Activated CD8-positive, alpha-beta T cell treated with anti-CD3 and anti-CD28 coated beads for 36 hours (primary cell): ENCODE measurements at places on chromosomes 11 and 22. TPM values are rescaled to one million over a fixed set of nuclear protein-coding genes. Genes with fewer than 3 reads are reported as not detected.

The MS4A12 gene
- not detected for total RNA-seq

DNA sequence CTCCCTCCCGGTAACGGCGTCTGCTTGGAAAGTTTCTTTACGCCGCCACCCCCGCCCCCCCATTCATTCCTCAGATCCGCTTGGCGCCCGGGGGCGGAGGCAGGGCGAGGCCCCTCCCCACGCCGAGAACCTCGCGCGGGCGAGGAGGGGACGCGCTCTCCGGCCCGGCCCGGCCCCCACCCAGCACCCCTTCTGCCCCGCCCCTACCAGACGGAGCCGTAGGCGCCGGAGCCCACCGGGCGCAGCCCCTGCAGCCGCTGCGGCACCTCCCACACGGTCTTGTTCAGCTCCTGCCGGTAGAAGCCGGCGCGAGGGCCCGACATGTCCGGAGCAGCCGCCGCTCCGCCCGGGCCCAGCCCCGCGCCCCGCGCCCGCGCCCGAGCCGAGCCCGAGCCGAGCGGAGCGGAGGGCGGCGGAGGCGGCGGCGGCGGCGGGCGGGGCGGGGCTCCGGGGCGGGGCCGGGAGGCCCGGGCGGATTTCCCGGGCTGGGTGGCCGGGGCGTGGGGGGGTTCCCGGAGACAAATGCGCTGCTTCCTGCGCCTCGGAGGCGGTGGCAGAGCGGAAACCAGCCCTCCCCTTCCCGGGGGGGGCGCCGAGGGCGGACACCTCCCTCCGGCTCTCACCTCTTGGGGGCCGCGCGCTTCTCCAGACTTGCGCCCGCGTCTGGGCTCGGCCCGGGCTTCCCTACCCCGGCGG lies at the start of gene MAPK11:
TSS of gene MAPK11 (minus strand) at position 411 of the 696 bp plus-strand sequence. CDS start at position 323, 88 bp downstream.
- DNase-seq = peak; percentile 76

DNA sequence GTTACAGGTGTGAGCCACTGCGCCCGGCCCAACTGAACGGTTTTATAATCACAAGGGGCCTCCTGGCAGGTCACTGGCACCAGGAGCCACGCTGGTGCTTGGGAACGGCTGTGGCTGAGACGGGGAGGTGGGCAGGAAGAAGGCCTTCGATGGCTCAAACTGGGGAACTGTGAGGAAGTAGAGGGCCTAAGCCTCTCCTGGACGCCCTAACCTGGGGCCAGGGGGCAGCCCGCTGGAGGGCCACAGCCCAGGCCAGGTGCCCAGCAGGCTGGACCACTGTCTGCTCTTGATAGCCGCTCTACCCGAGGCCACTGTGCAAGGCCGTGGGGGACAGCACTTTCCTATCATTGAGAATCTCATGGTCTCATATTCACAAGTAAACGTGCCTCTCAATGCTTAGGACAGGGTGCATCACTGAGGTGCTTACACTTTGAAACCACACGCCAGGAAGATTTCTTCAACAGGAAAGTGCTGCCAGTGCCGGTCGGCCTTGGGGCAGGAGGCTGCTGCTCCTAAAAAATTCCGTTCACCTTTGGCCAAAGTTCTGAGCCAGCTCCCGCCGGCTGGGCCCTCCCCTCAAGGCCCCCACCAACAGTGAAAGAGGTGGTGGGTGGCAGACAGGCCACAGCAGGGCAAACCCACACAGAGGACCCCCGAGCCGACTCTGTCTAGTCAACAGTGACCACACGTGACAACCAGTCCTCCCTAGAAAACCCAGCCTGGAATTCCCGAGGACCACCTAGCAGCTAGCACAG lies 7.2 kb downstream of the GATD1 start:
- DNase-seq = no peak

GRCh38 chr11:8020244-8020597 lies 33.1 kb downstream of the EIF3F start:
- no peak for DNase-seq

The SEC14L6 gene
- not detected for total RNA-seq

The CYTH4 gene
- 33.4 TPM for total RNA-seq

DNA sequence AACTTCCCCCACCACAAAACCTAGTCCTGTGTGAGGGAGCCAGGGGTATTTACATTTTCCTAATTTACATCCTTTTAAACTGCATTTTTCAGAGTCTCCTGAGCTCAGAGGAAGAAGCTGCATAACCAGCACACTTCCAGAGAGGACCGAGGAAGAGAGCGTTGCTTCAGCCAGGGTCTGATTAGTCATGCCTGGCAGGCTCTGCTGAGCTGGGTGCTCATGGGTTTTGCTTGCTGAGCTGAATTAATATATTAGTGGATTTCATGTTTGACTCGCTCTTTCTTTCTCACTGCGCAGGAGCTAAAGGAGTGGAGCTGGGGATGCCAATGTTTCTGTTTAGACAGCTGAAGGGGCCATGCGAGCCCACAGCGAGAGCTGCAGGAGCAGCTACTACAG lies 539.3 kb upstream of the B3GAT1 start:
- no peak for DNase-seq

GRCh38 chr11:61341706-61342105 lies 8.7 kb downstream of the TKFC start:
- DNase-seq = no peak

DNA sequence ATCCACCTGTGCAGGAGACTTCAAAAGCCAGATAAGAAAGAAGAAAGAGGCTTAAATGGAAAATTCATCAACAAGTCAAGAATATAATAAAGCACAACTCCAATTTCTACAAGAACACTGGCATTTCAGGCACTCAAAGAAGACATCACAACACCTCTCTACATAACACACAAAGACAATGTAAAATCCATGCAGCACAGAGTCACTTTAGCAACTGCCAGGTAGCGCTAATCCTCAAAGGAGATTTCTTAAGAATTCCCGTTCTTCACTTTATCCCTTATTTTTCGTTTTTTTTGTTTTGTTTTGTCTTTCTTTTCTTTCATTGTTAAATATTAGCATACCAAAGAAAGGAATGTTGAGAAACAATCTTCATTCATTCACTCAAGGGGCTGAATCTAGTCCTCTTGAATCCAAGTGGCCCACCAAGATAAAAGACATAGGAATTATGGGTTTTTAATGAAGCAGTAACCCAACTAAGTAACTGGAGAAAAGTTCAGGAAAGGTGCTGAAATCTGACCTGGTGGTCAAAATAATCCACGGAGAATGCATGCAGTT lies 95.0 kb downstream of the CADM1 start:
- no peak for DNase-seq

DNA sequence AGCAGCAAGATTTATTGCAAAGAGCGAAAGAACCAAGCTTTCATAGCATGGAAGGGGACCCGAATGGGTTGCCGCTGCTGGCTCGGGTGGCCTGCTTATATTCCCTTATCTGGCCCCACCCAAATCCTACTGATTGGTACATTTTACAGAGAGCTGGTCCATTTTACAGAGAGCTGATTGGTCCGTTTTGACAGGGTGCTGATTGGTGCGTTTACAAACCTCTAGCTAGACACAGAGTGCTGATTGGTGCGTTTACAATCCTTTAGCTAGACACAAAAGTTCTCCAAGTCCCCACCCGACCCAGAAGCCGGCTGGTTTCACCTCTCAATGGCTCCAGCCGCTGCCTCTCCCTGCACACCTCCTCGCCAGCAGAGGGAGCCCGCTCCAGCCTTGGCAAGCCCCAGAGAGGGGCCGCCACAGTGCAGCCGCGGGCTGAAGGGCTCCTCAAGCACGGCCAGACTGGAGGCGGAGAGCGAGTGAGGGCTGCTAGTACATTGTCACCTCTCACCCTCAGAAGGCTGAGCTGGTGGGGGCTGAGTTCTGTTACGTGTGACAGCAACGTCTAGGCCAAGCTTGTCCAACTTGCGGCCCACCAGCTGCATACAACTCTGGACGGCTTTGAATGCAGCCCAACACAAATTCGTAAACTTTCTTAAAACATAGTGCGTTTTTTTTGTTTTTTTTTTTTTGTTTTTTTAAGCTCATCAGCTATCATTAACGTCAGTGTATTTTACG lies 8.7 kb downstream of the PTH start:
- peak; percentile 73 for DNase-seq

The PHETA2 gene
- total RNA-seq = 0.97 TPM

GRCh38 chr11:8731647-8732323 lies 49.2 kb downstream of the RPL27A start:
- DNase-seq = no peak

GRCh38 chr11:69064394-69064957 lies 15.7 kb downstream of the TPCN2 start:
- DNase-seq = no peak

GRCh38 chr11:57283231-57283990 lies 41.3 kb downstream of the TNKS1BP1 start:
- DNase-seq = no peak

DNA sequence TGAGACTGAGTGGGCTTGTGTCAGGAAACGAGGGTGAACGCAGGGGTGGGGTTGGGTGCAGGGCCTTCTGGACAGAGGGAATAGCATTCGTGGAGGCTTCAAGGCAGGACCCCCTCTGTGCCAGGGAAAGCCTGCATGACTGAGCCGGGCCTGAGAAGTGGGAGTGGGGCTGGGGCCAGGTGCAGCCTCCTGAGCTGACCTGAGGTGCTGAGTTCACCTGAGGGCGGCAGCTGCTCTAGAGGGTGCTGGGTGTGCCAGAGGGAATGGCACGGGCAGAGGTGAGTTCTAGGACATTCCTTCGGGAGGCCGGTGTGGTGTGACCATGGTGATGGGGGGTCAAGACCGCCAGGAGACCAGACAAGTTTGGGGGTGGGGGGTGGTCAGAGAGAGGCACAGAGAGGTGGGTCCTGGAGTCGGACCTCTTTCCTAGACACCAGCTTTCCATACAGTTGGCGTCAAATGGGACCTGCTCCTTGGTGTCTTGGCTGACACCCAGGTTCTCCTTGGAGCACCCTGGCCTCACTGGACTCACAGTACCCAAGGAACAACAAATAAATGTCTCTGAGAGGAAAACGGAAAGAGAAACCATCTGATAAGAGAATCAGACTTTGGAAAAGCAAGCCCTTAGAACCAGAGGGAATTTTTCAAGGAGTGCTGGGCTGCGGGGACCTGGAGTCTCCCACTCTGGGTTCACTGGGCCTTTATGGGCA lies 7.7 kb downstream of the MPPED1 start:
- no peak for DNase-seq

- no peak for DNase-seq
Measured at GRCh38 chr11:66562907-66563583, 5.4 kb downstream of the CTSF start.

- DNase-seq = no peak
Measured at GRCh38 chr11:6894097-6894496, 1.8 kb upstream of the OR2D2 start.

DNA sequence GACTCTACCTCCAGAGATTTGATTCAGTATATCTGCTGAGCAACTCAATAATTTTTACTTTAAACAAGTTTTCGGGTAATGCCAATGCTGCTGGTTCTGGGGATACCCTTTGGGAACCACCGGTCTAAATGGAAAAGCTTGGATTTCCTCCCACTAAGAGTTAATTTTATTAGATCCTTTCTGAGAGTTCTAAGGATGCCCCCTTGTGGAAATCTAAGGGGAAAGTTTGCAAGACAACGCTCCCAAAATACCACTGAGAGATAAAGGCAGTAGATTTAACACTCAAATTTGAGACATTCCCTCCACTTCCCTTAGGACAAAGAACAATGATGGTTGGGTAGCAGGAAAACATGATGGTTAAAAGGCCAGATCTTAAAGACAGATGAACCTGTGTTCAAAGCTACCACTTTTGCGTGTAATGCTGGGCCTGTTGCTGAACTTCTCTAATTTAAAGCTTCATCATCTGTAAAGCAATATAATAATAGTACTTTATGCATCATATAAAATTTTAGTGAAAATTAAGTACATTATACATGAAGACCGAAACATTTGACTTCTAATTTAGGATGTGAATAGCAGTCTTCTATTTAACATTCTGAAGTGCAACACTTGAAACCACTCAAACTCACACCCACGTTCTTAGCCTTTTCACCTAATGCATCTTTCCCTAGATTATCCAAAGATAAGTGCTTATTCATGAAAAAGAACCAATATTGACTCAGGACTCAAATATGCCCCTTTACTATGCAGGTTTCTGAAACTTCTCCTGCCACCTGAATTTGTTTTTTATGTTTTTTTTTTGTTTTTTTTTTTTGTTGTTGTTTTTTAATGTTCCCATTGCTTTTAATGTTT lies 110.1 kb upstream of the LUZP2 start:
- no peak for DNase-seq

- DNase-seq = no peak
Measured at GRCh38 chr11:96986516-96986915, 596.7 kb downstream of the JRKL start.

The ARHGAP42 gene
- 0.20 TPM for total RNA-seq

The OR10D3 gene
- total RNA-seq = not detected

The MMP10 gene
- not detected for total RNA-seq

DNA sequence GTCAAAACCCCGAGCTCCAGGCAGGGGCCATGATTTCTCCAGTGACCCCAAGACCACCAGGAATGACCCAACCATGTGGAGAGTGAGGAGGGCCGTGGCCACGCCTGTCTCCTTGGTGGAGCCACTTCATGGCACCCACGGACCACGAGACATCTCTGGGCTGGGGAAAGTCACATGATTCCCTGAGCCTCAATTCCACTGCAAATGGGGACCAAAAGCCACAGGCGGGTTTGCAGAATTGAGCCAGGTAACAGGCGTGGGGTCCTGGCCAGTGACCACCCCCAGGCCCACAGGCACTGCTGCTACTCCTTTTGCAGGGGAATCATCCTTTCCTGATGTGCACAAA lies 178.9 kb downstream of the CTTN start:
- DNase-seq = no peak

The NXPE2 gene
- total RNA-seq = not detected

The TREH gene
- not detected for total RNA-seq

The GGT5 gene
- not detected for total RNA-seq

The ZNF215 gene
- 2.5 TPM for total RNA-seq

The MAML2 gene
- 12.5 TPM for total RNA-seq

DNA sequence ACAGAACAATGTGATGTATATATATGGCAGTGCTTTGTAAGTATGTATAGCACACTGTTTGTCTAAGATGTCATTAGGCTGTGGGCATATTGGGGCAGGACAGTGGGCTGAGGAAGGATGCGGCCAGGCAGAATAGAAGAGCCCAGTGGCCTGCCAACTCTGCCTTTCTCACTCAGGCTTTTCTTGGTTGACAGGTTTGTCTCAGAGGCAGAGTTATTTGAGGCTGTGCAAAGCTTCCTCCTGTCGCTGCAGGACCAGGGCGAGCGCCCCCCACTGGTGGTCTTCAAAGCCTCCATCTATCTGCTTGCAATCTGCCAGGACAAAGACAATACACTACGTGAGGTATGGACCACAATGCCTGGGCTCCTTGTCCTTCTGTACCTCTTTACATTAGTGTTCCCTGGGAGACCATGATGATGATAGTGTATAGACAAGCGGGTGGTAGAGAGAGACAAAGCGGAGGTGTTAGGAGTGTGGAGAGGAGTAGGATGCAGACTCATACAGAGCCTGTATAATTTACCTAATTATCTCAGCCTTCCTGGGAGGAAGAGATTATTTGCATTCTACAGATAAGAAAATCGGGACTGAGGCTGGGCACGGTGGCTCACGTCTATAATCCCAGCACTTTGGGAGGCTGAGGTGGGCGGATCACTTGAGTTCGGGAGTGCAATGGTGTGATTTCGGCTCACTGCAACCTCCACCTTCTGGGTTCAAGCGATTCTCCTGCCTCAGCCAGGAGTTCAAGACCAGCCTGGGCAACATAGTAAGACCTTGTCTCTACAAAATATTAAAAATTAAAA lies 37.3 kb upstream of the CCDC134 start:
- peak; percentile 68 for DNase-seq

GRCh38 chr22:50253046-50253915 lies 2.2 kb upstream of the HDAC10 start:
- no peak for DNase-seq
